ENCODE measurements at places on chromosomes 6 and 20.

GRCh38 chr6:35359744-35360348 is 17.5 kb downstream of the PPARD start:
- peaks cover 13% of the 10 kb centered on the region for H3K4me1 ChIP-seq
- peaks cover 27% of the 10 kb centered on the region for H3K36me3 ChIP-seq
- no peak overlapping the region for H3K27ac ChIP-seq
- DNase-seq: no peak
- no peaks in the 10 kb centered on the region for H3K27me3 ChIP-seq
- no peak overlapping the region for H3K4me3 ChIP-seq

GRCh38 chr6:42047790-42048405 is 2.4 kb upstream of the TAF8 start:
- H3K4me1 ChIP-seq: peaks cover 65% of the 10 kb centered on the region
- peak overlapping the region; percentile 56 for H3K4me3 ChIP-seq
- H3K27me3 ChIP-seq: no peaks in the 10 kb centered on the region
- DNase-seq: no peak
- peak overlapping the region; percentile 94 for H3K27ac ChIP-seq
- H3K36me3 ChIP-seq: no peaks in the 10 kb centered on the region

DNA sequence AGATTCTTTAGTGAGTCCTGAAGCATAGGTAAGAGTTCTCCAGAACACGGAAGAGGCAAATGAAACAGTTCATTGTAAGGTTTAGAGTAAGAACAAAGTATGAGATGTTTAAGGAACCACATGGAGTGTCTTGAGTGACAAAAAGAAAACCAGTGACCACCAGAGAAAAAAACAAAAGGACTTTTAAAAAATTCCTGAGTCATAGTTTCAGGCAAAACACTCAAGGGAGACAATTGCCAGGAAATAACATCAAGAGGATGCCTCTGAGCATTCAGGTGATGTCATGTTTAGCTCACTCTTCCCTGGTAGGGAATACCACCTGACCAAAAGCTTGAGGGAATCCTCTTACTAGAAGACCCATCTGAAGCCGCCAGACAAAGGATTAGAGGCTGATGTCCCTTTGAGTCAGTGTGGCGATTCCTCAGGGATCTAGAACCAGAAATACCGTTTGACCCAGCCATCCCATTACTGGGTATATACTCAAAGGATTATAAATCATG is 110.3 kb downstream of the COL19A1 start:
- no peaks in the 10 kb centered on the region for H3K27me3 ChIP-seq
- no peak for DNase-seq
- no peak overlapping the region for H3K4me3 ChIP-seq
- no peaks in the 10 kb centered on the region for H3K36me3 ChIP-seq

DNA sequence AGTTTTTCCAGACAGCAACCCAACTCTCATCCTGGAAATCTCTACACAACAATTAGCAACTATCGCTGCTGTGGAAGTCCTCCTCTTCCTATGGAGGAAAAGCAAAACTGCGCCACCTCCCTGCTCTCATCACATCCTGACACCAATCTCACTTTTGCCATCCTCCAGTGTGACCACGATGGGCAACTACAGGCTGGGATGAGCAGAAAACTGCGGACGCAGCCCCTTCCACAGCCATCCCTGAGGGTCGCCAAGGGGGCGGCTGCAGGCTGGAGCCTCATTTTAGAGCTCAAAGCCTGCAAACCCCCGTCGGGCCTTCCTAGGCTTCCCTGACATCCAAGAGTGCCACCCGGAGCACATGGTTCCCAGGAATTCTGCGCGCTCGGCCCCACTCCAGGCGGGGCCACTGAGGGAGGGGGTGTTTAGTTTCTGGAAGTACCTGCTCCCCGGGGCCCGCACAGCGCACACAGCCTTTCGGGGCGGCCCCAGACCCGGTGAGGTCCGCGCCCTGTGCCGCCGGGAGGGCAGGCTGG is 1.2 kb downstream of the TCFL5 start:
- H3K27ac ChIP-seq: no peak overlapping the region
- H3K4me1 ChIP-seq: peaks cover 11% of the 10 kb centered on the region
- no peaks in the 10 kb centered on the region for H3K36me3 ChIP-seq
- DNase-seq: no peak
- H3K4me3 ChIP-seq: peak overlapping the region; percentile 52
- H3K27me3 ChIP-seq: no peaks in the 10 kb centered on the region

GRCh38 chr6:130027948-130028347 is 9.6 kb downstream of the L3MBTL3 start:
- H3K4me3 ChIP-seq: no peak overlapping the region
- no peaks in the 10 kb centered on the region for H3K36me3 ChIP-seq
- no peaks in the 10 kb centered on the region for H3K27me3 ChIP-seq
- no peaks in the 10 kb centered on the region for H3K4me1 ChIP-seq
- H3K27ac ChIP-seq: no peak overlapping the region
- DNase-seq: no peak

- H3K27me3 ChIP-seq: no peaks in the 10 kb centered on the region
- no peak overlapping the region for H3K27ac ChIP-seq
- H3K36me3 ChIP-seq: no peaks in the 10 kb centered on the region
- no peaks in the 10 kb centered on the region for H3K4me1 ChIP-seq
- no peak for DNase-seq
- H3K4me3 ChIP-seq: no peak overlapping the region
Measured at GRCh38 chr6:39078695-39079094, 30.1 kb downstream of the GLP1R start.

DNA sequence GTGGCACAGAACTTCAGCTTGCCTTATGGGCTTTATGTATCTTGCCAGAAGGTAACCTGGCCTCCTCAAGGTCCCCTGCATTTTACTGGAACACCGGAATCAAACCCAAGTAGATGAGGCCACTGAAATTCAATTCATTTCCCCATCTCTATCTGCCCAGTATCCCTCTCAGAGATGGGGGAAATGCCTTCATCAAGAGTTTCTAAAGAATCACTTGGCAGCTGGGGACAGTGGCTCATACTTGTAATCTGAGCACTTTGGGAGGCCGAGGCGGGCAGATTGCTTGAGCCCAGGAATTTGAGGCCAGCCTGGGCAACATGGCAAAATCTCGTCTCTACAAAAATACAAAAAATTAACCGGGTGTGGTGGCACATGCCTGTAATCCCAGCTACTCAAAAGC is 12.9 kb downstream of the MDGA1 start:
- H3K27me3 ChIP-seq: no peaks in the 10 kb centered on the region
- DNase-seq: no peak
- H3K36me3 ChIP-seq: no peaks in the 10 kb centered on the region
- no peak overlapping the region for H3K27ac ChIP-seq
- peaks cover 30% of the 10 kb centered on the region for H3K4me1 ChIP-seq

GRCh38 chr6:57207141-57207540 is 15.0 kb downstream of the RAB23 start:
- no peaks in the 10 kb centered on the region for H3K4me1 ChIP-seq
- no peak overlapping the region for H3K4me3 ChIP-seq
- no peaks in the 10 kb centered on the region for H3K27me3 ChIP-seq
- no peak for DNase-seq

GRCh38 chr20:22248051-22248667 is 336.2 kb downstream of the FOXA2 start:
- no peaks in the 10 kb centered on the region for H3K4me1 ChIP-seq
- no peaks in the 10 kb centered on the region for H3K36me3 ChIP-seq
- H3K27ac ChIP-seq: no peak overlapping the region
- H3K27me3 ChIP-seq: no peaks in the 10 kb centered on the region
- no peak overlapping the region for H3K4me3 ChIP-seq

DNA sequence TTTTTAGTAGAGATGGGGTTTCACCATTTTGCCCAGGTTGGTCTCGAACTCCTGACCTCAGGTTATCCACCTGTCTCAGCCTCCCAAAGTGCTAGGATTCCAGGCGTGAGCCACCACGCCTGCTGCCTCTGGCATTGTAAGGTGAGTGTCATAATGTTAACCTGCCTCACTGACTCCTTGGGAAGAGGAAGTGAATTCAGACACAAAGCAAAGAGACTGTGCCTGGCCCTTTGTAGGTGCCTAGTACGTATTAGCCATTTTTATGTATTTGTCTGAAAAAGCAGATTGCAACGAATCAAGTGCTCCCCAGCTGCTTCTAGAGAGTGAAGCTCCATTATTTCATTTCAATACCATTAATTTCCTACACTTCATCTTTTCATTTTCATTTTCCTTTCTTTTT is 260.5 kb downstream of the SAMD5 start:
- H3K27me3 ChIP-seq: no peaks in the 10 kb centered on the region
- H3K36me3 ChIP-seq: no peaks in the 10 kb centered on the region
- no peak for DNase-seq

GRCh38 chr6:111024681-111025080 is 42.8 kb downstream of the RPF2 start:
- no peaks in the 10 kb centered on the region for H3K27me3 ChIP-seq
- no peak overlapping the region for H3K27ac ChIP-seq
- no peaks in the 10 kb centered on the region for H3K4me1 ChIP-seq
- H3K4me3 ChIP-seq: no peak overlapping the region

- H3K4me1 ChIP-seq: no peaks in the 10 kb centered on the region
- no peak for DNase-seq
- H3K27me3 ChIP-seq: no peaks in the 10 kb centered on the region
- no peaks in the 10 kb centered on the region for H3K36me3 ChIP-seq
Measured at GRCh38 chr6:69980624-69981023, 114.3 kb downstream of the COL19A1 start.

GRCh38 chr6:558959-559358 is 97.9 kb downstream of the HUS1B start:
- H3K27me3 ChIP-seq: no peaks in the 10 kb centered on the region
- H3K4me3 ChIP-seq: no peak overlapping the region
- H3K36me3 ChIP-seq: peaks cover 86% of the 10 kb centered on the region
- H3K4me1 ChIP-seq: peaks cover 8% of the 10 kb centered on the region

- peak overlapping the region; percentile 44 for H3K27ac ChIP-seq
- H3K4me1 ChIP-seq: peaks cover 6% of the 10 kb centered on the region
- no peaks in the 10 kb centered on the region for H3K27me3 ChIP-seq
- H3K4me3 ChIP-seq: no peak overlapping the region
Measured at GRCh38 chr6:25297039-25297441, 17.9 kb downstream of the CARMIL1 start.

- no peaks in the 10 kb centered on the region for H3K4me1 ChIP-seq
- H3K36me3 ChIP-seq: no peaks in the 10 kb centered on the region
- H3K4me3 ChIP-seq: no peak overlapping the region
- no peaks in the 10 kb centered on the region for H3K27me3 ChIP-seq
- H3K27ac ChIP-seq: no peak overlapping the region
- no peak for DNase-seq
Measured at GRCh38 chr20:58377766-58378401, 11.1 kb upstream of the VAPB start.

GRCh38 chr20:40955326-40955725 is 73.3 kb upstream of the TOP1 start:
- H3K27me3 ChIP-seq: no peaks in the 10 kb centered on the region
- H3K27ac ChIP-seq: no peak overlapping the region
- H3K4me1 ChIP-seq: no peaks in the 10 kb centered on the region
- no peaks in the 10 kb centered on the region for H3K36me3 ChIP-seq
- no peak for DNase-seq

DNA sequence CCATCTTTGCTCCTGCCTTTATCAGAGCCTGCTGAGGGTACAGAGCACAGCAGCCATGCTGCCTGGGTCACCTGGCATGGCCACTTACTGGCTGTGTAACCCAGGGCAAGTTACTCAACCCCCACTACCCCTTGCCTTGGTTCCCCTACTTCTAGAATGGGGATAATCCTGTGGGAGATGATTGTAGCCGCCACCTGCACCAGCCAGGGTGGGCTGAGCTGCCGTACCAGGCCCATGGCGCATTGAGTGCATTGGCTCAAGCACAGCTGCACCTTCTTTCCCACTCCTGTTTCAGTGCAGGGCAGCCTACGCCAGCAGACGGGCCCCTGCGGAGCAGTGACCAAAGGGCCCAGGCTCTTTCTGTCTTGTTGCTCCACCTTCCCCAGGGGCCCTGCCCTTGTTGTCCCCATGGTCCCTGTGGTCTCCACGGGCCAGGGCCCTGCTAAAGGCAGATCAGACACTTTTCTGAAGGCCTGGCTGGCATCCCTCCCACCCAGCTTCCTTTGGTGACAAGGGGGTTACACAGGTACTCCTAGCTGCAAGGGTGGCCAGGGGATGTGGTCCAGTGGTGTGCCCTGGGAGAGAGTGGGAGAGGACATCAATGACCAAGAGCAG is 159.4 kb upstream of the MLN start:
- H3K27ac ChIP-seq: no peak overlapping the region
- no peak overlapping the region for H3K4me3 ChIP-seq
- H3K4me1 ChIP-seq: no peaks in the 10 kb centered on the region
- no peaks in the 10 kb centered on the region for H3K36me3 ChIP-seq
- DNase-seq: no peak

- peaks cover 18% of the 10 kb centered on the region for H3K4me1 ChIP-seq
- no peak for DNase-seq
- no peaks in the 10 kb centered on the region for H3K27me3 ChIP-seq
- H3K4me3 ChIP-seq: no peak overlapping the region
- no peaks in the 10 kb centered on the region for H3K36me3 ChIP-seq
- peak overlapping the region; percentile 74 for H3K27ac ChIP-seq
Measured at GRCh38 chr20:19915111-19915798, 101.9 kb upstream of the NAA20 start.

DNA sequence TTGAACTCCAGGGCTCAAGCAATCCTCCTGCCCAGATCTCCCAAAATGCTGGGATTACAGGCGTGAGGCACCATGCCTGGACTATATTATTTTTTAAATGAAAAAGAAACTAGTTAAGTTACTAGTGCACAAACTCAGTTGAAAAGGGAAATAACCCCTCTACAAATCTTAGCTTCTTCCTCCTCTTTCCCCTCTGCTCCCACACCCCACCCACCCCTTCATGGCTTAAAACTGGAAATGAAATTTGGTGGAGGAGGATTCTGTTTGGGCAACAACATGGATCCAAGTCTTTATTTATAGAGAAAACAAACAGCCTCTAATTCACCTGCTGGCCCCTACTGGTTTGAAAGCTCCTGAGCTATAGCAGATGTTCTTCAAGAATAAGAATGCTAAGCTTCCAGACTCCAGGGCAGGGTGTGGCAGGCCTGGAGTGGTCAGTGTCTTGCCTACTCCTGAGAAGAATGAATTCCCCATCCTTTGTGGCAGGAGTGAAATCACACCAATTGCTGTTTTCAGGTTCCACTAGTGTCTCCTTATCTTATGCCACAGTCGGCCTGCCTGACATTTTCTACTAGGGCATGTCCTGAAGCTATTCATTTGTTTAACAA is 73.5 kb downstream of the ZFP64 start:
- H3K4me1 ChIP-seq: no peaks in the 10 kb centered on the region
- H3K27me3 ChIP-seq: no peaks in the 10 kb centered on the region
- no peak overlapping the region for H3K4me3 ChIP-seq
- no peak overlapping the region for H3K27ac ChIP-seq

- H3K36me3 ChIP-seq: no peaks in the 10 kb centered on the region
- no peak for DNase-seq
- H3K27me3 ChIP-seq: peaks cover 60% of the 10 kb centered on the region
- H3K27ac ChIP-seq: no peak overlapping the region
- H3K4me3 ChIP-seq: no peak overlapping the region
Measured at GRCh38 chr20:5908981-5909380, 41.4 kb downstream of the TRMT6 start.
